ENCODE measurements at places on chromosomes 3 and 15.

GRCh38 chr15:26598704-26599103 lies 174.2 kb downstream of the GABRB3 start:
- no peak for DNase-seq

- no peak for DNase-seq
These were observed 65.5 kb downstream of the CORO2B start for GRCh38 chr15:68644083-68644904.

DNA sequence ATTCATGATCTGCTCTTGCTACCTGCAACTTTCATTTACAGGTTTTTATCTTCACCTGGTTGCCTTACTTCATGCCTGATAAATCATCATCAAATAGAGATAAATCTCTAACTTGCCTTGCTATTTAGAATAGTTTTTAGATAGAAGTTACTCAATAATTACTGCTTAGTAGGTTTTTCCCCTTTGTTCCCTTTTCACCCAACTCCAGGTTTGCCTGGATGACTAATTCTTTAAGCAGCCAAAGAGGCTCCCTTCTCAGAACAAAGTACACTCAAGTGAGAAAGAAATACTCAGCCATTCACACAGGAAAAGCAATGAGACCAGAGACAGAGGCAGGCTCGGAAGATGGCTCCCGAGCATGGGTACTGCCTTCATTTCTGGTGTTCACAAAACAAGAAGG lies 268.1 kb upstream of the CRBN start:
- no peak for DNase-seq

DNA sequence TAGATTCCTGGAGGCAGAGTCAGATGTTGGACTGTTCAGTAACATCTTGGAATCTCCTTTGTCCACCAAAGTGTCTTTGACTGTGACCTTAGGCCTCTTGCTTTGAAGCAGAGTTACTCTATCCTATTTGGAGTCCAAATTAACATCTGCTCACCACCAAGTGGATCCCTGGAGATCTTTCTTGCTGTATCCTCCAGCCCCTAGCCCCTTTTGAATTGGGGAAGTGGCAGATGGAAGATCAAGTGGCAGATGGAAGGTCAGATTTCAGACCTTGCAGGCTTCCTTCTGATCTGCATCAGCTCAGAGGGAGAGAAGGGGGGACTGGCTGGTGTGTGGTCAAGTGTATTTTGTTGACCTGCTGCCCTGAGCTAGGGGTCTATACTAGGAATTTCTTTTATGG lies 125.0 kb upstream of the ROPN1 start:
- no peak for DNase-seq

GRCh38 chr3:152219216-152219615 lies 49.5 kb upstream of the MBNL1 start:
- no peak for DNase-seq

- peak; percentile 59 for DNase-seq
These were observed 826 bp downstream of the SHC4 start for GRCh38 chr15:48962662-48963523.

GRCh38 chr3:10757021-10757820 lies 58.8 kb upstream of the SLC6A11 start:
- DNase-seq: no peak

- no peak for DNase-seq
These were observed 172.4 kb downstream of the ATP8B4 start for GRCh38 chr15:49946681-49947080.

GRCh38 chr15:95929232-95929846 lies 401.2 kb upstream of the NR2F2 start:
- DNase-seq: no peak

- DNase-seq: no peak
These were observed 135.4 kb downstream of the MCTP2 start for GRCh38 chr15:94366781-94367180.

- DNase-seq: no peak
These were observed 427.3 kb downstream of the CNTN4 start for GRCh38 chr3:2525968-2526367.

DNA sequence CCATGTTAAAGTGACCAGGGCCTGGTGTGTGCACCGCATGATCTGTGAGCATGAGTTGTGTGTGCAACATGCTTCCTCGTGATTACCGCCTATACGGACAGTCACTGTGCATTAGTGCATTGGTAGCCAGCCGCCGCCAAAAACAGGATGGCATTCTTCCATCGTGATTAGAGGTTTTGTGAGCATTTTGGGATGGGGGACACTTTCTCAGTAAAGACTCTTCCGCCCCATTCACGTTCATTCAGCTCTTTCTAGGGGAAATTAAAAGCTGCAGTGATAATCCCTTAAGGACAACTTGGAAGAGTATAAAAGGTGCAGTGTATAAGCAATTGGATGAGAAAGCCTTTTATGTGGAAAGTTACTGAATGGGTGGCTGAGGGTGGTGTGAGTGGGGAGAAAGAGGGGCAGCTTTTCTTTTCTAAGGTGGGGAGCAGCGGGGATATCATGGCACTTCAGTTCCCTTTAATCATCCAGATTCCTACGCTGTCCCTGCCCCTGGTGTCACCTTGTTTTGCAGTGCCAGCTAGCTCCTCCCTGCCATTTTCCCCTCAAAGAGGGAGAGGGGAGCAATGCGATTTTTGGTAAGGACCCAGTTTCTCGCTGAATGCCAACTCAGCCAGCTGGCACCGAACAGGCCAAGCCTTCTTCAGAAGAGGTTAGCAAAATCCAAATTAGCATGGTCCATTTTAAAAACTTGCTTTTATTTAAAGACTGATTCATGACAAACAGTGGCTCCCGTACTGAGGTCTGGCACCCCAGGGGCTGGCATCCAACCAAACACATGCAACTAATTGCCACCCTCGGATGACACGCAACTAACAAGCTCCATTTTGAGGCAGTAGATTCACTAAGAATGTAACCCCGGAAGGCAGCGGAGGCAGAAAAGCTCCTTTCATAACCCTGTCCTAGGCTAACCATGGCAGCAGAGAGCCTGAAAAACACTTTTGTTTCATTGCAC lies 447.8 kb downstream of the FHIT start:
- no peak for DNase-seq

GRCh38 chr3:195774917-195775316 lies 36.8 kb downstream of the MUC4 start:
- peak; percentile 71 for DNase-seq

DNA sequence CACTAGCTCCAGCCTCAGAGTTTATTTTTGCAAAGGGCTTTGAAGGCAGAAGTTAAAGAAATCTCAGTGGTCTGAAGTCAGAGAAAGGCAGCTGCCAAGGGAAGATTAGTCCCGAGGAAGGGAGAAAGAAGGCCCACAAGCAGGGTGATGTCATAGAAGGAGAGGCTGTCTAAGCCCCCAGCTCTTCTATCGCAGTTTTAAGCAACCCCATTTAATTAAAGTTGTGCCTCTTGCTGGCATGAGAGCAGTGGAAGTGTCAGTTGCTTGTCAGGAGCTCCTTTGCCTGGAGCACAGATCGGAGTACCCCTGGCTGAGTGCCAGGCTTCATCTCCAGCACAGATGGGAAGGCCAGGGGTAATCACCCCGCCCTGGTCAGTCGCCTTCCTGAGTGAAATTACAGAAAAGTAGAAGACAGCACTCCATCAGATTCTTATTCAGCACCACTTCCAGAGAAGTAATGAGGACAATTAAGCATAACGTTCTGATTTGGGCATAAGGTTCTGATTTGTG lies 530.7 kb downstream of the EPHB1 start:
- DNase-seq: peak; percentile 39

DNA sequence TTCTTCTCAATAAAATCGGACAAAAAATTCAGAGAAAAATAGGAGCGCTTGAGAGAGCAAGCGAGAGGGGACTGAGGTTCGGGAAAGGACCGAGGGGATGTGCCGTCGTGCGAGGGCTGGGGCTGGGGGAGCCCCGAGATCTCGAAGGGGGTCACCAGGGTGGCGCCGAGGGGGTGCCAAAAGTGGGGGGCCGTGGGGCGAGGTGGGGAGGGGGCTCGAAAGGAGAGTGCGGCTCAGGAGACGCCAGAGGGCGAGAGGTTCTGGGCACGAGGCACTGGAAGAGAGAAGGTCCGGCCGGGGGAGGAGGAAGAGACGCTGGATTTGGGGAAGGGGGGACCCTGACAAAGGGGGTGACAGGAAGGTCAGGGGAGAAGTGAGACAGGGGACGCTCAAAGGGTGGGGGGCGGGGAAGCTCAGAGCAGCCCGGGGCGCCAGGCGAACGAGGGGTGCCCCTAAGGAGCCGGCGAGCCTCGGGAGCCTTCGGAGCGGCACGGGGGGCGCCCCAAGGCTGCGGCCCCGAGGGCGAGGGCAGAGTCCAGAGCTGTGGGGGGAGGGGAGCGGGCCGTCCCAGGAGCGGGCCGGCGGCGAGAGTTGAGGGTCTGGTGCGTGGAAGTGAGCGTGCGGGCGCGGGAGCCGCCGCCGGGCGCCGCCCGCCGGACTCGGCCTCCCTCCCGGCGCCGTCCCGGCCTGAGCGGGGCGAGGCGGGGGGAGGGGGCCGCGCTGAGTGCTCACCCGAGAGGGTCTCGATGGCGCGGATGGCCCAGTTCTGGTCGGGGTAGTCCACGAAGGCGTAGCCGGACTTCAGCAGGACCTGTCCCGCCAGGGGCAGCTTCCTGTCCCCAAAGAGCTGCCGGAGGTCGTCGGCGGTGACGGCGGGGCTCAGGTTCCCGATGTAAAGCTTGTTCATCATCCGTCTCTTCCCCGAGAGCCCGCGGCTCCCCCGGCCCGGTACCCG lies 514 bp downstream of the IGF2BP2 start:
- no peak for DNase-seq

GRCh38 chr3:16118396-16118795 lies 56.1 kb upstream of the GALNT15 start:
- DNase-seq: no peak

DNA sequence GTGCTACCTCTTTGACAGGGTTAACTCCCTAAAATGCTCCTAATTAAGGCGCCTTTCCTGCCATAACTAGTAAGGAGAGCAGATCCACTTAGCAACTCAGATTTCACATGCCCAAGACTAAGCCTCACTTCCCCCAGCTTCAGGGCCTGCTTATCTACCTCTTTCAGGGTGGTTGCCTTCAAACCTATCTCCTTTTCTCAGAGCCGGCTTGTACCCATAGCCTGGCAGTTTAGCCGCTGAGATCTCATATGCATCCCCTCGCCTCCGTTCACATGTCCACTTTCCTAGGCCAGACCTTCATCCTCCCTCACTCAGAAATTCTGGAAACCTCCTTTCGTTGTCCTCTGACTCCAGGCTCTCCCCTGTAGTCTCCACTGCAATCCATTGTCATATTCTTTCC lies 1.0 kb upstream of the FSTL1 start:
- DNase-seq: no peak

- no peak for DNase-seq
These were observed 20.2 kb upstream of the DIPK2A start for GRCh38 chr3:143951351-143951971.

DNA sequence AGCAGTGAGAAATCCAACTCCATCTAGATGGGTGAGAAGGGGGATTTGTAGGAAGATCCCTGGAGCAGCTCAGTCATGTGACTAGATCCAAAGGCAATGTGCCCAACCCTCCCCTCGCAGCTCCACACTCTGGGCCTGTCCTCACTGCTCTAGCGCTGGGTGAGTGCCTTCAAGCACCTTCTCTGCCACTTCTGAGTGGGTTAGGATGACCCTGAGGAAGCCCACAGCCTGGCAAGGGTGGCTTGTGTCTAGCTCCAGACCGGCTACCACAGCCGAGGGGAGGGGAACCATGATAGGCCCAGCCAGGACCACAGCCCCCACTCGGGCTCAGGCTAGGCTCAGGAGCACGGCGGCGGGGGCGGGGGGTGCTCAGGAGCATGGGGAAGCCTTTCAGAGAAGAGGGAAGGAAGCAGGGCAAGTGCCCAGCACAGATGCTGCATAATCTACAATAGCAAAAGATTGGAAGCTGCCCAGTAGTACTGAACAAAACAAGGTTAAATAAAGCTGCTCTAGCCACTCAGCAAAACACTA lies 1.7 kb downstream of the SPATA12 start:
- peak; percentile 32 for DNase-seq

GRCh38 chr15:56944485-56944884 lies 26.0 kb downstream of the TCF12 start:
- DNase-seq: no peak

GRCh38 chr15:69648775-69649735 lies 196.4 kb downstream of the RPLP1 start:
- no peak for DNase-seq

DNA sequence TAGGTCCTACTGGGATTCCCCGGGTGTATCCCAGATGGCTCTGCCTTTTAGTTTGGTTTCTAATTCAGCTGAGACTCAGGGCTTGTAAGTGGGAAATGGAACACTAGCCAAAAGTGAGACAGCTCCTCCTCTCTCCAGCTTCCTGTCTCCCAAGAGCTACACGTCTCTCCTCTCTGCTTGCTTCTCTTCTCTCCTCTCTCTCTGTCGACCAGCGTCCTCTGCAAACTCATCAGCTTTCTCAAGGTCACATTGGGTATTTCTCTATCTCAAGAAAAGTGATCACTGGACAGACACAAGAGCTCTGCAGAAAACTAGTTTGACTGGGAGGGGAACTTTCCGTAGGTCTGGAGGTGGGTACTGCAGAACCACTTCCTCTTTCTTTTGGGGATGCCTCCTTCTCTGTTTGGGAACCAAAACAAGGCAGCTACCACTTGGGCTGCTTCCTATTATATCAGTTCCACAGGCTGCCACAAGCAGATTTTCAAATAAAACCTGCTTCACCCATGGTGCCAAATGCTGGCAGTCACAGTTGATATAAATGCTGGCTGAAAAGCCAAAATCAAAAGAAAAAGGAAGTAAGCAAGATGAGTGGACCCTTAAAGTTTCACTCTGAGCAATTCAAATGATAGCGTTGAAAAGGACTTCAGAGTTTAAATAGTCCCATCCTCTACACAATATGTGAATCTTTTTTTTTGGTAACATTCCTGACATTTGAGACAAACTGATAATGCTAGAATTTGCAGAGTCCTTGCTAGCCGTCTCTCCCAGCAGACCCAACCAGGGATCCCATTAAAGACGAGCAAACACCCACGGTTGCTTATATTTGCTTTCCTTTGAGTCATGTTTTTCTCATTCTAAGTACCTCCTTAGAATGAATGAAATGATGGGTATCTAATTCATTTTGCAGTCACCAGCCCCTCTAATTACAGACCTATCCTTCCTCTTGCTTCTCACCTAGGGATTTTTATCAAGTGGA lies 7.2 kb upstream of the DYNC1LI1 start:
- DNase-seq: no peak

DNA sequence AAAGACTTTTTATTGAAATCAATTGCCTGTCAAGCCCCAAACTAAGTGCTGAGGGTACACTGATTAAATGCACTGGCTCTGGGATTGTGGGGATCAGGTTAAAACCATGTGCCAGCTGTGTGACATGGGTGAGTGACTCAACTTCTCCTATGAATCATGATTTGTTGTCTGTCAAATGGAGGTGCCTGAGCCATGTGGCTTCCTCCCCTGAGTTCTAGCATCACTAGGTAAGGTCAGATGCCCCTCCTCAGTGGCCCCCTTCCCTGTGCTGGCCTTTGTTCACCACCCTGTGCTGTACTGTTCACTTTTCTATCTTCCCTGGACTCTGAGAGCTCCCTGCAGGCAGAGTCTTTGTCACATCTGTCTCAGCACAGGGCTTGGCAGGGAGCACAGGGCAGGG lies 43.6 kb upstream of the ATP2B2 start:
- no peak for DNase-seq

DNA sequence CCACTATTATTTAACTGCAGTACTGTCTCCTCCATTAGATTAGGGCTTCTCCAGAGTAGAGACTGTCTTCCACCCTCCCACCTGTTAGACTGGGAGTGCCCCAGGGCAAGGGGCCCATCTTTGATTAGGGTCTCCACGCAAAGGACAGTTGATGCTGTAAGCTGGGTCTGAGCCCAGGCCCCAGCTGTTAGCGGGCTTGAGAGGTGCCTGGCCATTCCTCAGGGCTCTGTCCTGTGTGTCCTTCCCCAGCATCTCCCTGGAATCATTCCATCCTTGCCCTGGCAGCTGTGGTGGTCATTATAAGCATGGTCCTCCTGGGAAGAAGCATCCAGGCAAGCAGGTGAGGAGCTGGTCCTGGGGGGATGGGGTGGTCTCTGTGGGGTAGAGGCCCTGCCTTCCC lies 6.1 kb downstream of the SLC51B start:
- no peak for DNase-seq
